ENCODE measurements at places on chromosomes 2 and 18.
A peak's percentile ranks its signal among the peaks of the same experiment; 100 is the strongest.

DNA sequence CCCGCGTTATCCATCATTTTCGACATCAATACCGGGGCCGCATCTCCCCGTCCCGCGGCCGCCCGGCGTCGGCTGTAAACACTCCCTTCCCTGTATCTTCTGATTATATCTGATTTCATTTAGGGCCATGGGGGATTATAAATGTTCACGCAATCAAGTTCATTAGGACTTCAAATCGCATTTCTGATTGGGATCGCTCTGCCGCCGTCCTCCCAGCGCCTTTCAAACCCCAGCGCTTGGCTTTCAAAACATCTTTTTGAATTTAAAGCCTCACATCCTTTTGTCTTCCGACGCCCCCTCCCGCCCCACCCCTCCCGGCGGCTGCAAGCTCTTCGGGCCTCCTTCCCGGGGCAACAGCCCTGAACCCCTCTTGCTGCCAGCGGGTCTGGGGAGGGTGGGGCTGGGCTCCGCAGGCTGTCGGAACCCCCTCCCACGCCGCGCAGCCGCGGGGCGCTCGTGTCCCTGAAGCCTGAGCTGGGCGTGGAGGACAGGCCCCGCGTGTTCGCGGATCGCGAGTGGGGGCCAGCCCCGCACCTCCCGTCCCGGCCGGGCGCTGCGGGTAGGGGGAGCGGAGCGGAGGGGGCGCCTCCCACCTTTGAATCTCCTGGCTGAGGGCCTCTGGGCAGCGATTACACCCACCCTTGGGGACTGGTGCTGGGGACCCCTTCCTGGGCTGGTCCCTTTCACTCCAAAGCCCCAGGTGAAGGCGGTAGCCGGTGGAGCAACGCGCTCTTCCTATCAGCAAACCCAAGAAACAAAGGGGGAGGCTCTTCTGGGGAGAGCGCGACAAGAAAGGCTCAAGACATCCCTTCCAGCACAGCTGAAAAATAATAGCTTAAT is 11.3 kb upstream of the GBX2 start:
- DNase-seq = no peak

DNA sequence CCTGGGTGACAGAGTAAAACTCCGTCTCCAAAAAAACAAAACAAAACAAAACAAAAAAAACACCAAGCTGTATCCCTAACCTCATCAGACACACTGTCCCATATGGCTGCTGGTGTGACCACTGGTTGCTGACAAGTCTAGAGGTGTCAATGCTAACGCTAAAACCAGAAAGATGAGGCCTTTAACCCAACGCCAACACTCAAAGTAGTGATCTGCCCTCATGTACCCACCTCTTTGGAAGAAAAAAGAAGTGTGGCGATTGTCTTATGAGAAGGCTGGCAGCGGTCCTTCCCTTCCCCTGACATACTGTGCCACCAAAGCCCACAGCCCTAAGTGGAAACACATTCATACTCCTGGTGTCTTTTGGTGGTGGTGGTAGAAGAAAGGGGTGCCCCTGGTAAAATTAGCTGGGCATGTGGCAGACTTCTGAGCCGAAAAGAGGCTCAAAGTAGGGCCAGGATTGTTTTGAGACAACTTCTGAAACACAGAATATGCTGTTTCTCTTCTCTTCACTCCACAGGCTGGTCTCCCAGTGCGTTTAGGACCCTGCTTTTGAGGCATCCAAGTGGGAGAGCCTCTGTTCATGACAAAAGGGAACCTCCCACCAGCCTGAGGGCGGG is 9.8 kb downstream of the SERTAD2 start:
- no peak for DNase-seq

DNA sequence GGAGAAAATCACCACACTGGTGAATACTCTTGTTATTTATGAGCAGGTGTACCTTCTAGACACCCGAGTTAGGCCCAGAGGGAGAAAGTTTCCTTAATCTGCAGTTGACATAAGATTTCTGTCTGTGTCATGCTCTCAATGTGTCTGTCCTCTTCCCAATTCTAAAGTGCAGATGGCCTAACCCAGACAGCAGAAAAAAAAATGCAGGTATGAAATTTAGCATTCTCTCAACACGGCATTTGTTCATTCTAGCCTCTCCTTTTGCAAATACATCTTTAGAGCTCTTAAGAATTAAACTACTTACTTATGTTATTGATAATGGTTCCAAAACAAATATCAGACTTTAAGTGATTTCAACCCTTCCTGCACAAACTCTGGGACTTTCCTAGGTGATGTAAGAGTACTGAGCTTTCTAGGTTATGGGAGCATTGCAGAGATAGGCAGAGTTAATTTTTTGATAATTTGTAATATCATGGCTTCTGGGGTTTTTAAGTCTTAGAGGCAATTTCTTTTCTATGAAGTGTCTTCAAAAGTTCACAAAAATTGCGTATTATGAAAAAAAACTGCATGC is 32.9 kb upstream of the ITGB6 start:
- DNase-seq = no peak

- DNase-seq = no peak
These were observed 255.2 kb downstream of the ACKR3 start for GRCh38 chr2:236824836-236825235.

DNA sequence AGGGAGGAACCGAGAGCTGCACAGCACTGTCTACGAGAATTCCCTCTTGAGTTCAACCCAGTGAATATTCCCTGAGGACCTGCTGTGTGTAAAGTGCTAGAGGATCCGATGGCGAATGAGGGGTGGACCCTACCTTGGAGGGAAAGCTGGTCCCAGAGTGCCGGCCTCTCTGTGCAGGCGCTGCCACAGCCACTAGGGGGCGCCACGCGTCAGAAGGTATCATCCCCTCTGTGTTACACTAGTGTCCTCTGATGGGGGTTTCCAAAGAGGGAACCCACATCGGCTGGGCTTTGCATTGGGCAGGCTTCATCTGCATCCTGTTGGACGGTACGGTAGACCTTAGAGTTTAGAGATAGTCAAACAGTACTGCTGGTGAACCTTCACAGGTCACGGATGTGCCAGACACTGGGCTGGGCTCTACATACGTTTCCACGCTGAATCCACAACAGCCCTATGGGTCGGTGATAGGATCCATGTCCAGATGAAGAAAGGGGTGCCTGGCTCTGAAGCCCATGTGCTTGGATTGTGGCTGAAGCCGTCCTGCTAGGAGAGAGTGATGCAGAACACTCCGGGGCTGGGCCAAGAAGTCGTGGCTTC is 39.0 kb downstream of the COA5 start:
- peak; percentile 71 for DNase-seq

- no peak for DNase-seq
These were observed 168.3 kb downstream of the PRPF40A start for GRCh38 chr2:152548996-152549395.

GRCh38 chr2:81894451-81894990 is 1590.0 kb upstream of the LRRTM1 start:
- no peak for DNase-seq

DNA sequence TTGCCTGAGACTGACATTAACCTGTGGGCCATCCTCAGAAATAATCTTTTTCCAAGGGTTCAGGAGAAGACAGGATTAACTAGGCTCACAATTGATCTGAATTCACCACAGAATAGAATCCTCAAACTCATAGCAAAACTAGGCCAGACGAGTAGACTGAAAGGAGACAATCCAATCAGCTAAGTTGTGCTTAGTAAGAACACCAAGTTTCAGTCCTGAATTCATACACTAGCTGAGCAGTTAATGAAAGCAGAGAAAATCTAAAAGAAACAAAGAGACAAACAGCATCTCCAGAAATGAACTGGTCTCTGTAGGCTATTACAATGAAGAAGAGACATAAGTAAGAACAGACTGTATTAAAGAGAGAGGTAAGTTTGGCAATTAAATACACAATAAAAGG is 89.5 kb downstream of the GORASP2 start:
- DNase-seq = no peak

DNA sequence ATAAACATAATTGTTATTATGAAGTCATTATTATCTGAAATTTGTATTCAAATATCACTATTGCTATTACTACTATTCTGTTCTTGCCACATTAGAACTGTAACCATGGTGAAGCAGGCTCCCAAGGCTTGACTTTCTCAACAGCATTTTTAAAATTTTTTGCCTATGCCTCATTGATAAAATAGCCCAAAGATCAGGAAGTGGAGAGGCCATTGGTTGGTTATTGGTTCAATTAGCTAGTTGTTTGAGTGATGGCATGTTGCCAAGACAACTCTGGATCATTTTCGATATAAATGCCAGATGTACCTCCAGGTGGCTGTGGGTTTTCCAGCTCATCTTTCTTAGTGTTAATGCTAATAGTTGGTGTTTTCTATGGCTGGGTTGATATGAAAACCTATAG is 513.5 kb downstream of the TRIB2 start:
- DNase-seq = no peak

- no peak for DNase-seq
These were observed 702.2 kb downstream of the ERBB4 start for GRCh38 chr2:211836409-211836808.

- DNase-seq = no peak
These were observed 54.5 kb upstream of the AFF3 start for GRCh38 chr2:100196786-100197494.

DNA sequence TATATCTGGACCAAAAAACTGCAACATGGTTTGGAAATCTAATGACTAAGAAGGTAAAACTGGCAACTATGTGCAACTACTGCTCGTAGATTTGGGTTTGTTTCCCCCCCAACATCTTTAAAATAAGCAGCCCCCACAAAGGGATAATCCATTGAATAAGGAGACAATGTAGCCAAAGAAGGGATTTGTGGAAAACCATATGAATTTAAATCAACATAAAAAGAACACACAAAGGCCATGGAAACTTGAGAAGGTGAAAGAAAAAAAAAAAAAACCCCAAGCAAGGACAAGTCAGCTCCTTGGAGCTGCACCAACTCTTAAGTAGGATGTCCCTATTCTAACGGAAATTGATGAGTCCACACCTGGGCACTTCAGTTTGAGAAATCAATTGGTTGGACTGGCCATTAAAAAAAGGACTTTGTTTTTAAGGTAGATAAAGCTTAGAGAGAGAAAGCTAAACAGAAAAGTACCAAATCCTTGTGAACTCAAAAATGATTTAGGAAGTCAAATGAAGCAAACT is 53.7 kb upstream of the ST8SIA5 start:
- no peak for DNase-seq

DNA sequence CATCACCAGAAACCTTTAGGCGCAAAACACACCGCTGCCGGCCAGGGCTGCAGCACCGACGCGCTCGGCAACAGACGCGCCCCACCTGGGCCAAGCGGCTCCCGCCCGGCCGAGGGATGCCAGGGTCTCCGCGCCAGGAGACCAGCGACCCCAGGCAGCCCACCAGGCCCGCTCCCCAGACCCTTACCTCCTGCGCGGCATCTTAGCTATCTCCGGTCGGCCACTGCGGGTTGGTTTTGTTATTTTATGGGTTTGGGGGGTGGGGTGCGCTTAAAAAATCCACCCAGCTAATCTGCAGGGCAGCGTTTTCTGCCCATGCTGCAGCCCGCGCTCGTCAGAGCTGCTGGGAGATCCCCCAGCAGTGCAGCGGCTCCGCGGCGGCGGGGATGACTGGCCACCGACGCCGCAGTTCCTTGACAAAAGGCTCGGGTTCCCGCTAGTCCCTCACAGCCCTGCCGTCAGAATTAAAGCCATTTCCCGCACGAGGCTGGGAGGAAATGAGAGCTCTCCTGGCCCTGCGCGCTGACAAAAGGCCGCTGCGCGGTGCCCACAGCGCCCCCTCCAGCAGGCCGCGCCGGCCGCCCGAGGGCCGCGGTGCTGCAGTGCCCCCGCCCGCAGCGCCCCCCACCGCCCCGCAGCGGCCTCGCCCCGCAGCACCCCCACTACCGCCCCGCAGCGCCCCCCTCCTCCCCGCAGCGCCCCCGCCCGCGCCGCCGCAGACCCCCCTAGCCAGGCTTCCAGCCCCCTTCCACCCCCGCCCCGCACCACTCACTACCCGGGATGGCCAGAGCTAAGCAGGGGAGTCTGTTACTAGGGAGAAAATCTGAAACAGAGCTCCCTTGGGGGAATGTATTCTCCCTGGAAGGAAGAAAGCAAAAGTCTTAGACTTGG is at the start of gene ADD2:
TSS of gene ADD2 (minus strand) at position 502 of the 891 bp plus-strand sequence. CDS start 61,792 bp downstream, outside the sequence.
- DNase-seq = peak; percentile 48

GRCh38 chr2:121635371-121635770 is 13.9 kb downstream of the CLASP1 start:
- no peak for DNase-seq

GRCh38 chr2:149832324-149832723 is 244.7 kb upstream of the MMADHC start:
- DNase-seq = no peak

DNA sequence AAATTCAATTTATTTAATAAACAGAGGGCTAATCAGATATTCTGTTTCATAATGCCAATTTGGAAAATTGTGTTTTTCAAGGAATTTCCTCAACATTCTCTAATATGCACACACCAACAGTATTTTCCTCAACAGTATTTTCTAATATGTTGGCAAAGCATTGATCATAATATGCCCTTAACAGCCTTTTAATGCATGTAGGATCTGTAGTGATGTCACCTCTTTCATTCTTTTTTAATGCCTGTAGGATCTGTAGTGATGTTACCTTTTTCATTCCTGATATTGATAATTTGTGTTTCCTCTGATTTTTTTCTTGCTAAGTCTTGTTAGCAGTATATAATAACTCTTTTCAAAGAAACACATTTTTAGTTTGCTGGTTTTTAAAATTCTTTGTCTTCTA is 15.9 kb downstream of the VWA3B start:
- no peak for DNase-seq

- DNase-seq = no peak
These were observed 29.8 kb upstream of the LAMA1 start for GRCh38 chr18:7147399-7147798.

DNA sequence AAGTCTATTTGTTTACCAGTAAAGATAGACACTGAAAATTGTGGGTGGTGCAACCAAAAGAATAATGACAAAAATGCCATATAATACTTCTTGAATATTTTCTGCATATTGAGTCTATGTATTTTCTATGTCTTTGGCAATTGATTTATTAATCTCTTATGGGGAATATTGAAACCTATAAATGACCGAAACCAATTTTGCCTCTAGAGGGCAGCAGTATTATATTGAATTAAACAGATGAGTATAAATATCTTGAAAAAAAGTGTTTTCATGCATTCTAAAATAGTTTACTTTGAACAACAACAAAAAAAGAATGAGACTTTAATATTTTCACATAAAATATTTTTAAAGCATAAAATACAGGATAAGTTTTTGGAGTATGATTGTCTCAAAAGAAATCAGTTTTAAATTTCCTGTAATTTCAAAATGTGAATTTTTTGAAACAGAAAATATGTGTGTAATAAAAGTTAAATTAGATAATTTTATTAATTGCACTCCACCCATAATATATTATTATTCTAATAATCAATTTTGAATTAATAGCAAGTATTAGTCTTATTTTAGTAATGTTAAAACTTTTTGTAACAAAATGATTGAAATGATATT is 49.9 kb upstream of the CALCRL start:
- no peak for DNase-seq

- DNase-seq = no peak
These were observed 61.0 kb downstream of the KLHL14 start for GRCh38 chr18:32711862-32712261.

Measured in activated naive CD4-positive, alpha-beta T cell (primary cell).